ENCODE measurements at places on chromosomes 12 and 14. TPM values are rescaled to one million over a fixed set of nuclear protein-coding genes. Genes with fewer than 3 reads are reported as not detected.

DNA sequence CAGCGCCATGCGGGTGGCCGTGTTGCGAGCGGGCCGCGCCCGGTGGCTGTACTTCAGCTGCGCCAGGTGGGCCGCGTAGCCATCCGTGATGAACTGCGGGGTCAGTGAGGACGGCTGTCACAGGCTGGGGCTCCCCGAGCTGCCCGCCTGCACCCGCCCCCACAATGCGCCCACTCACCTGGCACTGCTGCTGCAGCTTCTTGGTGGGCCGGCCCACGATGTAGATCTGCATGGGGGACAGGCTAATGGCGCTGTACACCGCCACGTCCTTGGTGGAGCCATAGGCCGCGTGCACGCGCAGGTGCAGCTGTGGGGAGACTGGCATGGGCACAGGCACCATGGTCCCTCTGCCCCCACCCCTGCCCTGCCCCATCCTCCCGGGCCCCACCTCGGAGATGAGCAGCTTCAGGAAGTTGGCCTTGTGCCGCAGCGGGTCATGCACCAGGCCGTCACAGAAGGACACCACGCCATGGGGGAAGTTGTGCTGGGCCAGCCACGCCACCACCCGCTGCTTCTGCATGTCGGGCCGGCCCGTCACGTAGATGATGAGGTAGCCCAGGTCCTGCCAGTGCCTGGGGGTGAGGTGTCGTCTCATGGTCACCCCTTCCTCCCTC lies 5.9 kb downstream of the ARL6IP4 start:
- peaks cover 12% of the 10 kb centered on the region for H3K36me3 ChIP-seq
- peaks cover 42% of the 10 kb centered on the region for H3K4me1 ChIP-seq
- no peak overlapping the region for H3K27ac ChIP-seq
- H3K4me3 ChIP-seq: no peak overlapping the region
- no peaks in the 10 kb centered on the region for H3K27me3 ChIP-seq
- DNase-seq: no peak

DNA sequence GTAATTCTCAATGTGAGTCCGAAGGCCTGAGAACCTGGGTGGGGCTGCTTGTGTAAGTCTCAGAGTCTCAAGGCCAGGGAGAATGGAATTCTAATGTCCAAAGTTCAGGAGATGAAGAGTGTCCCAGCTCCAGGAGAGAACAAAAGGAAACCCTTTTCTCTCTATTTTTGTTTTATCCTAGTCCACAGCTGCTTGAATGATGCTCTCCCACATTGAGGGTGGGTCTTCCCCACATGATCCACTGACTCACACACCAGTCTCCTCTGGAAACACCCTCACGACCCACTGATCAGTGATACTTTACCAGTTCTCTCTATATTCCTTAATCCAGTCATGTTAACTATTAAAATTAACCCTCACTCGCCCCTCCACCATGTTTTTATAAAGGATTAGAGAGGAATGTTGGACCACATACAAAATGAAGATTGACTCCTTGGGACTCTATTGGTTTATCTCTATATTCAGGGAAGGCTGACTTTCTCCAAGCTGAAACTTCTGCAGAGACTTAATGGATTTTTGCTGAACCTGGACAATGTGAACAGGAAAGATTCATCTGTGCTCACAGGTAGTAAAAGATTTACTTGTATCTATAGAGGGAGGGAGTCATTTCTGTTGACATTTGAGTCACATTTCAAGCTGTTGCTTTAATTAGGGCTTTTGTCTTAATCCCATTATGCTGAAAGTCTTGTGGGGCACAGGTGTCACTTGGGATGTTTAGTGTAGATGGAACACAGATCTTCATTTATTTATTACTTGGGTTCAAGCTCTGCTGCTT lies 1061.0 kb upstream of the TMEM132C start:
- H3K4me3 ChIP-seq: no peak overlapping the region
- no peaks in the 10 kb centered on the region for H3K36me3 ChIP-seq
- no peaks in the 10 kb centered on the region for H3K4me1 ChIP-seq
- no peaks in the 10 kb centered on the region for H3K27me3 ChIP-seq

DNA sequence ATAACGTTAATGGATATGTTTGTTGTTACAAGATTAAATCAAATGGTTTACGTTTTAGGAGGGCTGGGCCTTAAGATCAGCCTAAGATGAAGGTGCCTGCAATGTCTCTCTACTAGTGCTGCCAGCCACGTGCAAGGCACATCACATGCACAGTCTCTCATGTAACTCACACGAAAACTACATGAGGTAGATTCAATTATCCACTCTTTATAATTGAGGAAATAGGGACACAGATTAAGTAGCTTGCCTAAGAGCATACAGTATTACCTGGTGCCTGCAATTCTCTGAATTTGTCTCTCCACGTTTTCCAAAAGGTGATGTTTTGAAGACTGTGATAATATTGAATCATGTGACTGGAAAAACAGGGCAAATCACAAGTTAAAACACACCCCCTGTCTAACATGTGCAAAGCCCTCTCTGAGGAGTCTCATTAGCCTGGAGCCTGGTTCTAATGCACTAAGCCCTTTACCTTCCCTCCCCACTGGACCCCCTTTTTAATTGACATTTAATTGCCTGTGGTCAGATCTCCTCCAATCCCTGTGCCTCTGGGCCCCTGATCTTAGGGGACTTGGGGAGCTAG lies 14.6 kb upstream of the ATP2A2 start:
- DNase-seq: no peak
- no peaks in the 10 kb centered on the region for H3K36me3 ChIP-seq
- H3K4me1 ChIP-seq: peaks cover 56% of the 10 kb centered on the region
- no peak overlapping the region for H3K27ac ChIP-seq
- no peaks in the 10 kb centered on the region for H3K27me3 ChIP-seq

DNA sequence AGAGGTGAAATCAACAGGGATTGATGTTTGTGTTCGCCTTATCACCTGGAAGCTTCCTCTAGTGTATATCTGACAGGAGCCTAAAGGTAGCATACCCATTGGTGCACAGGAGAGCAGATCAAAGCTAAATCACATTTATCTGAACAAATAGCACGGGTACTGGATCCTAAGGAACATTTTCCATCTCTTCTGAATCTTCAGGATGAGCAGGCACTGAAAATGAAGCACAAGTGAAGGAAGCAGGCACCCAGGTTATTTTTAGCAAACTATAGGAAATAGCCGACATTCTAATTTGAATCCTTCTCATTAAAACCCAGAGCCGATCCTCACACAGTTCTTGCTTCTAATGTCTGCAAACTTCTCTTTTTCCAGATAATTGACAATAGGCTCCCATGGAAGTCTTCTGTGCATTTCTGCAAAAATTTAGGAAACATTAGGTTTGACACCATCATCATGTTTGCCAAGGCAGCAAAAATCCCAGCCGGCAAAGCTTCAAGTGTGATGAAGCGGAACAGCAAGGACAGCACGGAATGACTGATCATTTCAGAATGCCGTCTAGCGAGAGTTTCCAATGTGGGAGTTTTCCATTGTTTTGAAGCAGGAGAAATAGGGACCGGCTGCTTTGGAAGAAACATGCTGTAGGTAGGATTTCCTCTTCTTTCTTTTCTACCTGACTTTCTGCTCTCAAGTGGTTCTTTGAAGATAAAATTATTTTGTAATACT lies 24.3 kb upstream of the RGS6 start:
- no peak overlapping the region for H3K4me3 ChIP-seq
- H3K36me3 ChIP-seq: no peaks in the 10 kb centered on the region
- no peak overlapping the region for H3K27ac ChIP-seq
- H3K4me1 ChIP-seq: no peaks in the 10 kb centered on the region

DNA sequence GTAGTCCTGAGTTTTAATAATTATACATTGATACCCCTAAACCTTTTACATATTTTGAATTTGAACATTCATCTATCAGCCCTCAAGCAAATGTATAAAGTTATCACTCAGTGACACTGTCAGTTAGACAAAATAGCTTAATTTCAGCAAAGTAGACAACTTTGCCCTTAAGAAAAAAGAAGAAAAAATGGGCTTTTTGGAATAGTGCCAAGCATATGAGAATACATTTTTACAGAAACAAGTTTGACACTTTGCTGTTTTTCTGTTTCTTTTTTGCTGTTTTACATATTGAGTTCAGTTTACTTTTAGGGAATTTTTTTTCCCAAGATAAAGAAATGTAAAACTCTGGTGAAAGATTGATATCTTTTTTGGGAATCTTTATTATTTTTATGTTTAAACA lies 14.3 kb downstream of the TBK1 start:
- H3K4me3 ChIP-seq: no peak overlapping the region
- H3K27ac ChIP-seq: no peak overlapping the region
- no peak for DNase-seq
- peaks cover 6% of the 10 kb centered on the region for H3K36me3 ChIP-seq
- peaks cover 18% of the 10 kb centered on the region for H3K4me1 ChIP-seq

- DNase-seq: peak; percentile 10
- peaks cover 27% of the 10 kb centered on the region for H3K36me3 ChIP-seq
- H3K27me3 ChIP-seq: no peaks in the 10 kb centered on the region
- no peak overlapping the region for H3K4me3 ChIP-seq
These were observed 19.5 kb upstream of the GAS2L3 start for GRCh38 chr12:100553936-100554335.

Gene DDN
- polyA plus RNA-seq: 0.24 TPM

Gene TESPA1
- polyA plus RNA-seq: not detected

Gene SUPT16H
- 77.5 TPM for polyA plus RNA-seq

Gene HCAR2
- polyA plus RNA-seq: 5.6 TPM

Measured in HepG2 (cell line).